ENCODE measurements at places on chromosomes 11 and 22. TPM values are rescaled to one million over a fixed set of nuclear protein-coding genes. Genes with fewer than 3 reads are reported as not detected.

The GAB4 gene
- total RNA-seq = not detected

The SCARF2 gene
- total RNA-seq = 8.0 TPM

The TLCD5 gene
- 7.2 TPM for total RNA-seq

The ZNF214 gene
- total RNA-seq = 1.8 TPM

The CYB5R2 gene
- total RNA-seq = 17.6 TPM

The MIOX gene
- not detected for total RNA-seq

The NECTIN1 gene
- total RNA-seq = 2.6 TPM

The TAF1D gene
- 125 TPM for total RNA-seq

The C11orf86 gene
- total RNA-seq = not detected

The FXYD6 gene
- not detected for total RNA-seq

The CSNK2A3 gene
- 2.9 TPM for total RNA-seq

The NAV2 gene
- total RNA-seq = 29.8 TPM

The PANX2 gene
- 0.37 TPM for total RNA-seq

The POU2AF2 gene
- total RNA-seq = not detected

The ABCG4 gene
- under 0.01 TPM for total RNA-seq

The ACTN3 gene
- total RNA-seq = under 0.01 TPM

The WT1 gene
- not detected for total RNA-seq

The ARHGAP8 gene
- not detected for total RNA-seq

The DNAJC24 gene
- 18.2 TPM for total RNA-seq

The OR5F1 gene
- total RNA-seq = not detected

The RBMXL2 gene
- not detected for total RNA-seq

The SLC16A8 gene
- total RNA-seq = not detected

The TEAD1 gene
- total RNA-seq = 71.3 TPM

The MMP3 gene
- 64.3 TPM for total RNA-seq

The TMX2 gene
- 80.3 TPM for total RNA-seq

The OOSP2 gene
- total RNA-seq = not detected

The FOLH1 gene
- total RNA-seq = 0.73 TPM

The CCDC89 gene
- total RNA-seq = 4.8 TPM

The SCGB2A2 gene
- total RNA-seq = not detected

The GRAP2 gene
- total RNA-seq = not detected

The TFIP11 gene
- total RNA-seq = 32.5 TPM

The PRR33 gene
- not detected for total RNA-seq
